Hepatocyte (in vitro differentiated cells): ENCODE measurements at places on chromosomes 7 and 10. TPM values are rescaled to one million over a fixed set of nuclear protein-coding genes. Genes with fewer than 3 reads are reported as not detected.

The NUTM2A gene
- 0.07 and 0.16 TPM in 2 replicates for polyA plus RNA-seq

The TDRD1 gene
- not detected in 2 replicates for polyA plus RNA-seq

The FAM24B gene
- not detected in 2 replicates for polyA plus RNA-seq

The CNTNAP2 gene
- polyA plus RNA-seq: 7.4 and 7.5 TPM in 2 replicates

The CYP26A1 gene
- polyA plus RNA-seq: 0.69 TPM in 1 of 2 replicates, not detected in the other

The TMEM120A gene
- polyA plus RNA-seq: 91.1 and 99.5 TPM in 2 replicates

The CEP55 gene
- polyA plus RNA-seq: 5.4 and 5.9 TPM in 2 replicates

The ASNS gene
- 45.0 and 45.7 TPM in 2 replicates for polyA plus RNA-seq

The LRRC18 gene
- polyA plus RNA-seq: not detected in 2 replicates

The HMX3 gene
- not detected in 2 replicates for polyA plus RNA-seq

The LIPK gene
- polyA plus RNA-seq: not detected in 2 replicates

The C10orf53 gene
- polyA plus RNA-seq: not detected in 2 replicates

The PTPN20 gene
- polyA plus RNA-seq: not detected in 2 replicates

The ELFN1 gene
- 1.3 and 5.5 TPM in 2 replicates for polyA plus RNA-seq

The LEP gene
- polyA plus RNA-seq: not detected in 2 replicates

The GJD4 gene
- polyA plus RNA-seq: not detected in 2 replicates

The ZNF37A gene
- polyA plus RNA-seq: 3.4 and 4.8 TPM in 2 replicates

The ZEB1 gene
- 11.9 and 13.6 TPM in 2 replicates for polyA plus RNA-seq

The CSGALNACT2 gene
- polyA plus RNA-seq: 7.7 and 8.9 TPM in 2 replicates

The TMEM176B gene
- 175 and 204 TPM in 2 replicates for polyA plus RNA-seq

The ACTL6B gene
- polyA plus RNA-seq: not detected in 2 replicates

The IFIT1B gene
- polyA plus RNA-seq: not detected in 2 replicates

The VAX1 gene
- polyA plus RNA-seq: not detected in 2 replicates

The BRI3 gene
- polyA plus RNA-seq: 101 and 104 TPM in 2 replicates

The PAPOLB gene
- not detected in 2 replicates for polyA plus RNA-seq

The SH2B2 gene
- 6.7 and 7.1 TPM in 2 replicates for polyA plus RNA-seq

The MRPS33 gene
- 71.0 and 82.9 TPM in 2 replicates for polyA plus RNA-seq

The INHBA gene
- 7.0 and 9.4 TPM in 2 replicates for polyA plus RNA-seq

The OR9A2 gene
- not detected in 2 replicates for polyA plus RNA-seq

The CCDC172 gene
- polyA plus RNA-seq: not detected in 2 replicates

The SUPV3L1 gene
- polyA plus RNA-seq: 25.9 and 27.9 TPM in 2 replicates

The UBE2H gene
- polyA plus RNA-seq: 85.5 and 98.9 TPM in 2 replicates

The DNAH11 gene
- polyA plus RNA-seq: 0.38 and 1.3 TPM in 2 replicates

The OPN4 gene
- polyA plus RNA-seq: not detected in 2 replicates

The DCLRE1A gene
- polyA plus RNA-seq: 3.0 and 4.2 TPM in 2 replicates

The ENKUR gene
- 0.12 and 1.6 TPM in 2 replicates for polyA plus RNA-seq

The CPA1 gene
- polyA plus RNA-seq: 4.4 and 5.8 TPM in 2 replicates

The CYP2C8 gene
- polyA plus RNA-seq: 1.5 and 2.2 TPM in 2 replicates

The PAX4 gene
- polyA plus RNA-seq: 0.65 and 0.66 TPM in 2 replicates

The NUTM2E gene
- polyA plus RNA-seq: 0.06 and 0.13 TPM in 2 replicates

The VWA2 gene
- polyA plus RNA-seq: 2.2 and 6.3 TPM in 2 replicates

The TMEM213 gene
- polyA plus RNA-seq: 0.93 TPM in 1 of 2 replicates, not detected in the other

The OR2A42 gene
- 0.46 TPM in 1 of 2 replicates, not detected in the other for polyA plus RNA-seq

The KCNH2 gene
- polyA plus RNA-seq: 9.1 and 11.3 TPM in 2 replicates

The FGFR2 gene
- 41.3 and 50.8 TPM in 2 replicates for polyA plus RNA-seq

The TSPAN15 gene
- polyA plus RNA-seq: 58.5 and 66.4 TPM in 2 replicates

The TFAM gene
- 23.6 and 27.7 TPM in 2 replicates for polyA plus RNA-seq

The AMZ1 gene
- polyA plus RNA-seq: 1.4 TPM in 1 of 2 replicates, not detected in the other

The KIAA1549 gene
- 2.8 and 3.4 TPM in 2 replicates for polyA plus RNA-seq

The FAM170B gene
- not detected in 2 replicates for polyA plus RNA-seq

The NPTX2 gene
- polyA plus RNA-seq: 2.2 and 5.5 TPM in 2 replicates

The PLCE1 gene
- polyA plus RNA-seq: 4.7 and 5.2 TPM in 2 replicates
